NCI-H2029 treated with DMSO at 0.1 percent for 48 hours (cell line): ENCODE measurements at places on chromosomes 16 and 17.

DNA sequence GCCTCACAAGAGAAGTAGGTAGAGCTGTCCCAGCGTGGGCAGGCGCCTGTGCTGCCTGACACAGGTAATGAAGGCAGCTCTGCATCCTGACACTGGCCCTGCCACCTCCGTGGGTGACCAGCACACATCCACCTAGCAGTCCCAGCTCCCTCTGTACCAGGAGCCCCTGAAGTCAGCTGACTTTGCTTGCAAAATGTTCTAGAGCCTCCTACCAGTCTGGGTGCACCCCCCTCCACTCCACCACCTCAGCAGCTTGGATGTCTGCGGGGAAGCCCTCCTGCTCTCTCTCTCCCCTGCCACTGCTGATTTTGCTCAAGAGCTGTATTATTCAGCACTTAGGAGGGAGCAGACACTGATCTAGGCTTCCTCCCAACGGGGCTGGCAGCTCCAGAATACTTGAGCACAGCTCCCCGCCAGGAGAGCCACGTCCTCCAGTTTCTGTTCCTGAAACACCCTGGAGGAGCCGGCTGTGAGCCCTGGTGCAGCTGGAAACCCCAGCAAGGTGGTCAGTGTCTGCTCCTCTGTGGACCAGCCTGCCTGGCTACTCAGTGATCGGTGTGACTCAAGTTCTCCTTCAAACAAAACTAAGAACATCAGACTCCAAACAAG, 1.0 kb downstream of the RNF166 start:
- DNase-seq = no peak

DNA sequence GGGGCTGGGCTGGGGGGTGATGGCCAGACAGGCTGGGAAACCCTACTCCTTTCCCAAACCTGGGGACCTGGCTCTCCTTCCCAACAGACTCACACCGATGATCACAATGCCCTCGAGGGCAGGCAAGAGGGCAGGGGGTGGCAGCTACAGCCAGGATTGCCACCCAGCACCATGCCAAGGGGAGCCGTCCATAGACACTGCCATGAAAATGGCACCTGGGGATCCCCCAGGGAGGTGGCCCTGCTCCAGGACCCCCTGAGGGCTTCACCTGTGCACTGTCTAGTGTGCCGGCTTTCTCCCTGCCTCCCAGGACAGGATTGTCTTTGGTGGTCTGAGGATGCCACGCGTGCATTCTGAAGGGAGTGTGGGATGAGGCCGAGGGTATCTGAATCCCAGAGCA, 24.6 kb downstream of the RPH3AL start:
- DNase-seq = no peak

GRCh38 chr16:30829130-30830071, 42.4 kb upstream of the ZNF629 start:
- no peak for DNase-seq

DNA sequence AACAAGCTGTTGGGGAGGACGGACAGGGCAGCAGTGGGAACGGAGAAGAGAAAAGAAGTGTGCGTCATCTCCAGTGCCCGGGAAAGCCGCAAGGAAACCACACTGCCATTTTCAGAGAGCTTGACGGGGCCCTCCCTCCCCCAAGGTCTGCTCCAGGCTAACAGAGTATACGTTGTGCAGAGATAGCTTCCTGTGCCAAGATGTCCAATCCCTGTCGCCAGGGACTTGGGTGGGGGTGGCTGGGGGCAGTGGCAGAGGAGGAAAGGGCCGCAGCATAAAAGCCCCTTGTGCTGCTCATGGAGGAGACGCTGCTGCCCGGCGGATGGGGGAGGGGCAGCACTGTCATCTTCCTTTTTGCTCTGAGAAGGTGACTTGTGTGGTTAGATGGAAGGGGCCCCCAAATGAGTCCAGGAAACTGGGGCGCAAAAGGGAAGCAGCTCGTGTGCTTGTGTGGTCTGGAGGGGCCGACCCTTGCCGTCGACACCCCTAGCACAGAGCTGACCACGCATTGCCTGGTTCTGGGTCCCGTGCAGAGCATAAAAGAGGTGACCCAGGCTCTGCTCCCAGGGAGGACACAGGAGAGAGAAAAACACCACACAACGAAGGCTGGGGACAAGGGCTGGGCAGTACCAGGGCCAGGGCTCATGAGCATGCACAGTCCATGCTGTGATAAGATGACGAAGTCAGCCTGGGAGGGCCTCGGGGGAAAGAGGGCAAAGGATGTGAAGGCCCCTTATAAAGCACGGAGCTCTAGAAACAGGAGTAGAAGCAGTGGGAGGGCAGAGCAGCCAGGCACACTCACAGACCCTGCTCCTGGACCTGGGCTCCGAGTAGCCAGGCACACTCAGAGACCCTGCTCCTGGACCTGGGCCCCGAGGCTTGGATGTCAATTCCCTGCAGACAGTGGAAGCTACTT, 372.7 kb downstream of the SLC39A11 start:
- no peak for DNase-seq

DNA sequence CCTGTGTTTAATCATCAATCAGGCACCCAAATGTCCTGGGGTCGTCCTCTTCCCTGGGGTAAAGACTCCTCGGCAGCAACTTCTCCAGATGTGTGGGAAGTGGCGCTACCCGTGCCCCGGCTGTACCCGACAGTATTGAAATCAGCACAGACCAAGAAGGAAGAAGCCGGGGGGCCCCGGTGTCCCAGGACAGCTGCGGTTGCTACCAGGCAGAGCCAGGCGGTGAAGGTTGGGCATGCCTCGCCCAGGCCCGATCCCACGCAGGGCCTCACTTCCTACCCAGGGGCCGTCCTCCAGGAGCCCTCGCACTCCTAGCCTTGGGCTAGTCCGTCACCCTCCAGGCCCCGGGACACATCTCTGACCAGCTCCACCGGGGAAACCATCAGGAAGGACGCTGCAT, 9.0 kb upstream of the CCDC154 start:
- DNase-seq = no peak

- DNase-seq = no peak
Measured at GRCh38 chr17:12859520-12859919, 70.2 kb downstream of the ARHGAP44 start.

DNA sequence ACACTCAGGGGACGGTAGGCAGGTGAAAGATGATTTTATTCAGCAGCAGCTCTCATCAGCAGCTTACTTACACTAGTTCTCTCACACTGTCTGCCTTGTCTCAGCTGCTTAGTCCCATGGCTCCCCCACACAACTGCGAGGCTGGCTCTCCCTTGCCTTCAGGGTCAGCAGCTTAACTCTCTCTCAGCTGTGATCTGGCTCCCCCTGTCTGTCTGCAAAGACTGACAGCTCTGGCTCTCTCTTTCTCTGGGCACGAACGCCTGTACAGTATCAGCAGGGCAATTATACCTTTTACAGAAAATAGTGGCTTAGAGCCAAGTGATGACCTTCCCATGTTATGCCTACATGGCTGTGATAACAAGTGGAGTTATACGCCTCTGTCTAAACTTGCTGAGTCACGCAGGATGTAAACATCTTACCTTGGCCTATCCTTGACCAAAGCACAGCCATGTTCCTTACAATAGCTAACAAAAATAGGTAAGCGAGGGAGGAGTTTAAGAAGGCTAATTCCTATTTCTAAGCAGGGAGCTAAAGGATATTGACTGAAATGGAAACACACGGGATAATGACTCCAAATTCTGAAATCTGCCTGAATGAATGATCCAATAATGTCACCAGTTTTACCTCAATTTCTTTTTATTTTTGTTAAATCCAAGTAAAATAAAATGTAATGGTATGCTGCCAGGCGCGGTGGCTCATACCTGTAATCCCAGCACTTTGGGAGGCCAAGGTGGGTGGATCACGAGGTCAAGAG, 1.1 kb upstream of the NDUFAB1 start:
- DNase-seq = no peak

DNA sequence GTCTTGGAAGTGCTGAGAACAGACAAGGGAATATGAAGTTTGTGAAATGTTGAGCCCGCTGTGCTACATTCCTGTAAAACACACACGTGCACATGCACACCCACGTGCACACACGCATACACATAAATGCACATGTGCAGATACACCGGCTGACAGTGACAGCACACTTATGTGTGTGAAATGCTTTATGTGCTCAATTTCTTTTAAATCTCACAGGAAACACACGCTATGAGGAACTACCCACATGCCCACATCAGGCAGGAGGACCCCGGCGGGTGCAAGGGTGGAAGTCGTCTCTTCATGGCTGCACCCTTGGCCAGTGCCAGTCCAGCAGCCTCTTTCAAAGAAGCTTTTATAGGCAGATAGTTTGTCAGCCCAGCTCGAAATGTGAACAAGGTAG, 561 bp upstream of the WFDC1 start:
- DNase-seq = no peak

DNA sequence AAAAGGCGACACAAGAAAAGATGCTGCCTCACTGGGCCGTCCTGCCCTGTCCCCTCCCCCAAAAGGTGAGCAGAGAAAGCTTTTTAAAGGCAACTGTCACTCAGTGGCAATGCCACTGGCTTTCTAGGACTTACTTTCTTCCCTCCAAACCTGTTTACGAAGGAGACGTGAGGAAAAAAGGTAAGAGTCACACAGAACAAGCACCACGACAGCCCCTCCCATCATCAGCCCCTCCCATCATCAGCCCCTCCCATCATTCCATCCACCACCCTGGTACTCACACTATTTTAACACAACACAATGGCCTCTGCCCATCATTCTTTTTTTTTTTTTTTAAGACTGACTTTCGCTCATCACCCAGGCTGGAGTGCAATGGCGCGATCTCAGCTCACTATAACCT, 77.1 kb downstream of the NXN start:
- DNase-seq = no peak

GRCh38 chr16:11047057-11047456, 102.7 kb downstream of the CLEC16A start:
- DNase-seq = no peak

DNA sequence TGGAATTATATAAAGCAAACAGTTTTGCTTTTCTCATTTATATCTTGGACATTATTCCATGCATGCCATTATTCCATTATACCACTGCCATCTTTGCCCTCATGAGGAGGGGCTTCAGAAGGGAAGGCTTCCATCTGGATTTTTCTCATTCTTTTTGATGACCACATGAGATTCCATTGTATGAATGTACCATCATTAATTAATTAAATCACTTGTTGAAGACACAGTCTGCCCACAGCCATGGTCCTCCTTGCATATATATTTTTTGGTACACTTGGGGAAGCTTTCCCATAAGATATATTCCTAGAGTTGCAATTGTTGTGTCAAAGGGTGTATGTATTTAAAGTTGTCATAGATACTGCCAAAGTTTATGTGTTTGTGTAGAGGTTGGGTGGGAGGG, 7.1 kb downstream of the ARL4D start:
- no peak for DNase-seq

DNA sequence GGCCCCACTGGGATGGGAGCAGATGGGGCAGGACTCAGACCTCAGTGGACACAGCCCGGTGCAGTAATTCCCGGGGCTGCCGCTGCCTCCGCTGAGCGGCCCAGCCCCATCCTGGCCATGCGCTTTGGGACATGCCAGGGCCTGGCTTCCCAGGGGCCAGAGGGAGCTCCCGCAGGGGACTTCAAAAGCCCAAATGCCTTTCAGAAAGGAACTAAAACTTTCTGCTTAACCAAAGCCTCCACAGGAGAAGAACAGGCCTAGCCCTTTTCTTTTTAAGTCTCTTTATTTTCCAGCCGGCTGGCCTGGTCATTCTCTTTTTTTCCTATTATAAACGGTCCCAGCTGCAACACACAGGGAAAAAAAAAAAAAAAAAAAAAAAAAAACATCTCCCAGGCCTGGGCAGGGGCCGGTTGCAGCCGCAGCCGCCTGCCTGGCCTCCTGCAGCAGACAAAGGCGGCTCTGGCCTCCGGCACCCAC, 10.7 kb upstream of the ZNF423 start:
- DNase-seq = no peak

DNA sequence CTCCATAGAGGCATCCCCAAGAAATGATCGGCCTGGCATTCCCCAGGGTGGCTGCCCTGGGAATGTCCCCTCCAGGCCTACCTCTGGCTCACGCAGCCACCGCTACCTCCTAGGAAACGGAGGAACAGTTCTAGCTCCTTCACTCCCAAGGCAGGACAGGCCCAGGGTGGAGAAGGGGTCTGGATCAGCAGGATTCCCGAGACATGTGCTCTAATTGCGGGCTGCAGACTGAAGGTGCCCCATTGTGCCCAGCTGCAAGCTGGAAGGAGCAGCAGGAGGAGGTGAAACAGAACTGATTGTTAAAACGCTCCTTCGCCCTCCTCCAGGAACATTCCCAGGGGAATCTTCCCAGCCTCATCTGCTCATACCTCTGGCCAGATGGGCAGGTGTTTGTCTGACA, 40.8 kb downstream of the SCNN1G start:
- no peak for DNase-seq

GRCh38 chr17:82369211-82369610, 2.4 kb upstream of the UTS2R start:
- DNase-seq = no peak

GRCh38 chr17:5943232-5943631, 126.9 kb upstream of the WSCD1 start:
- no peak for DNase-seq

DNA sequence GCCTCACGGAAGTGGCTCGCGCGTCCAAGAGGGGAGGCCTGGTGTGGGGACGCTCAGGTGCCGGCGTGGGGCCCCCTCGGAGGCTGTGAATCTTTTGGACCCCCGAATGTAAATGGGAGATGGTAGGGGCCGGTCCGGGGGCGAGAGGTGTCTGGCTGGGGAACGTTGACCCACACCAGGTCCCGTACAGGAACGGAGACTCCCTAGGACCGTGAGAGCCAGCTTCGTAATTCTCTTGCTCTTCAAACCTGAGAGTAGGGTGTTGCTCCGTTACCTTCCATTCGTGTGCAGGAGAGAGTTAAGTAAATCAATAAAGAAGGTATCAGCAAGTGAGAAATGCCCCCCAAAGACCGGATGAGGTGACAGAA, 481 bp downstream of the LYRM1 start:
- no peak for DNase-seq

DNA sequence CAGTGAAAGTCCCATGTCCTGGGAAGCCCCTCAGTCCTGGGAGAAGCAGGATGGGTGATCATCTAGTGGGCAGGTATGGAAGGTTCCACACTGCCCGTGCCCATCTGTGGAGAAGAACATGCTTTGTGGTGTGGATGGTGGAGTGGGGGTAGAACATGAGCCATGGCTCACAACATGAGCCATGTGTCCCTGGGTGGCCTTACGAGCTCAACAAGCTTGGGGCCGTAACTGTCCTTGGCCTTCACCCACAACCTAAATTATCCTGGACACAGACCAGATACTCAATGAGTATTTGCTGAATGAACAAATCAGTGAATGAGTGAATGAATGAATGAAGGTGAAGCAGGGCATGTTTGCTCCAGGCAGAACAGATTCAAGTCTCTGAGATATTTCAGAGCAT, 13.5 kb downstream of the SOX8 start:
- DNase-seq = no peak
